DMS 273 treated with DMSO at 0.1 percent for 48 hours (cell line): ENCODE measurements at places on chromosomes 3 and 15.

DNA sequence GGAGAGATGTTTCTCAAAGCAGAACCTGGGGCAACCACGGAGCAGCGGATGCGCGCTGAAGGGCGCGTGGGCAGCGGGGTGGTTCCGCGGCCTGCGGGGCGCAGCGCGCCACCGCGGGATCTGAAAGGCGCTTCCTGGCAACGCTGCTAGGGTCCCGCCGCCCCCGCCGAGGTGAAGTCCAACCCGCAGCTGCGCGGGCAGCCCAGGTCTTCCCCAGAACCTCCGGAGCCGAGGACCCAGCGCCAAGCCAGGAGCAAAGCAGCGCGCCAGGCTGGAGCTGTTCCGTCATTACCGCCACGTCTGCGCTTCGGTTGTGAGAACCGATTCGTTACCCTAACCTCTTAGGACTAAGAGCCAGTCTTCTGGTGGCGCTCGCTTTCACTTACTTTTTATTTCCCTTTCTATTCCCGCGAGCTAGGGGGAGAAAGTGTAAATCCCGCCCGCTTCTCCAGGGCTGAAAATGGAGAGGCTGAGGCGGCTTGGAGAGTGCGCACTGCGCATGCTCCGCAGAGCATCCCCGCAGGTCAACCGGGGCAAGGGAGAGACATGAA lies 3.2 kb upstream of the GABRG3 start:
- DNase-seq, result peak; percentile 18

DNA sequence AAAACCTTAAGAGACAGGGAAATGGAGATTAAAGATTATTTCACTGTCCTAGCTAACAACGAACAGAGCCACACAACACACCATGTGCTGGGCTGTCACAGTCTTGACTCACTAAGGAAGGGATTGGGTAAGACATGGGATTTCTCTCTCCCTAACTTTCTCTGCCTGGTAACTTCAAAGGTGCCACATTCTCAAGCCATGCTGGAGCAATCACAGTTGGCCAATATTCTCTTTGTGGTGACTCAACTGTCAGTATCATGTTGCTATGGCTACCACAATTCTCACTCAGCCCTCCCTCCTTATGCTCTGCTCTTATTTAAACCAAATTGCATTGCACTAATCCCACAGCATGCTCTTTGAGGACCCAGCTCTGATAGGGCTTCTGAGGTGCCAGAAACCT lies 74.0 kb downstream of the OXNAD1 start:
- peak; percentile 44 for DNase-seq

DNA sequence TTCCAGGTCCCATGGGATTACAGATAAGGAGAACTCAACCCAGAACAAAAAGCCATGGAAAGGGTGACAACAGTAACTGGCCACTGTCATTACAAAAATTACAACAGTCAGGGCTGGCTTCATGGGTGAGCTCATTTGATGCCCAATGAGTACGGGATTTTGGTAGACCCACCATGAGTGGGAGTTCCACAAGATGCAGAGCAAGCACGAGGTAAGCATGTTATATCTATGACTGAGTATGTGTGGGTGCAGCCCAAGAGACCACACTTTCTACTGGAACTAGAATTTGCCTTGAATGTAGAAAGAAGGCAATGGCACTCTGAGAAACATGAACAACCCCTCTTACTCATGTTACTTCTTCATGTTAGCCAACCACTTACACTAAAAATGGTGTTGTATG lies 83.3 kb downstream of the IGF2BP2 start:
- DNase-seq, result no peak

GRCh38 chr3:191353022-191353777 lies 22.9 kb upstream of the UTS2B start:
- DNase-seq, result no peak

- DNase-seq, result no peak
Observed at GRCh38 chr15:77599899-77600298, 32.8 kb downstream of the LINGO1 start.

- no peak for DNase-seq
Observed at GRCh38 chr15:90638963-90639362, 78.2 kb upstream of the BLM start.

DNA sequence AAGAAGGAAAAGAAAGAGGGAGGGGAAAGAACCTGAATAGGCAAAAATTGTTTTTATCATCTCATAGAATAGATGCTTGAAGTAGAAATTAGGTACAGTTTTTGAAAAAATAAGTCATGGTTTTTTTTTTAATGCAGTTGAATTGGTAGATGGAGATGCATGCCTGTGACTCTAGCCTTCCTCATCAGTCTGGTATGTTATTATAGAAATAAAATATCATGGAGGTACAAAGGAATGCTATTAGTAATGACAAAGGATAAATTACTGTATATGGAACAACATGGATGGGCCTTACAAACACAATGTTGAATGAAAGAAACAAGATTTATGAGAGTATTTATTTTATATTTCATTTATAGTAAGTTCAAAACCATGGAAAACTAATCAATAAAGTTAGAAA lies 162.4 kb upstream of the GALNT15 start:
- no peak for DNase-seq

DNA sequence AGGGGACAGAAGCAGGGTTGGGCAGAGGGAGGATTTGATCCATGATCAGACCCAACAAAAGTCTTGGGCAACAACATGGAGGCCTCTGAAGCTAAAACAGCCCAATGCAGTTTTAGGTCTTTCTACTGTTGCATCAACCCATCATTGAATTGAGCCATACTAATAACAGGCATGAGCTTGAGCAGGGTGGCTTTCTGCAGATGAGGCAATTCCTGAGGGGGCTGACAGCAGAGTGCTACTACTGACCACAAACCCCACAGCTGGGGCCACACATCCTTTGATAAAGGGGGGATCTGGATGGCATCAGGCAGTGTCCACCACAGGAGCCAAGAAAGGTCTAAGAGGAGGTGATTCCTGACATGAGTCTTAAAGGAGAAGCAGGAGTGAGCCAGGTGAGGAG lies 517.0 kb upstream of the PPP2R3A start:
- DNase-seq, result no peak

GRCh38 chr3:151197981-151198767 lies 4.8 kb downstream of the GPR171 start:
- no peak for DNase-seq

DNA sequence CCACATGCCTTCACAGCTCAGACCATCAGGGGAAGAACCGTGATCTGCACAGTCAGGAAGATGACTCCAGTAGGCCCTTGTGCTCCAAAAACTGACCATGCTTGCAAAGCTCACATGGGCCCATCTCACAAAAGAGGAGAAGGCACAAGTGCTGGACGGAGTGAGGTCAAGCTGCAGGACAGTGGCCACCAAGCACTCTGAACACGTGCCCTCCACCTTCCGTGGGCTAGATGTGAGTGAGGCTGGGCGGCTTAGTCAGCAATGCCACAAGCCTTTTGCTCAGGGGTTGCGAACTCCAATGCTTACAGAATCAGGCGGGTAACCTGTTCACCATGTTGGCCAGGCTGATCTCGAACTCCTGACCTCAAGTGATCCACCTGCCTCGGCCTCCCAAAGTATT lies 70.9 kb downstream of the SCN5A start:
- DNase-seq, result no peak

- no peak for DNase-seq
Observed at GRCh38 chr3:177357352-177358090, 160.2 kb upstream of the TBL1XR1 start.

GRCh38 chr3:179671747-179672242 lies 19.0 kb downstream of the USP13 start:
- DNase-seq, result no peak

GRCh38 chr15:96374499-96374898 lies 44.0 kb downstream of the NR2F2 start:
- no peak for DNase-seq

DNA sequence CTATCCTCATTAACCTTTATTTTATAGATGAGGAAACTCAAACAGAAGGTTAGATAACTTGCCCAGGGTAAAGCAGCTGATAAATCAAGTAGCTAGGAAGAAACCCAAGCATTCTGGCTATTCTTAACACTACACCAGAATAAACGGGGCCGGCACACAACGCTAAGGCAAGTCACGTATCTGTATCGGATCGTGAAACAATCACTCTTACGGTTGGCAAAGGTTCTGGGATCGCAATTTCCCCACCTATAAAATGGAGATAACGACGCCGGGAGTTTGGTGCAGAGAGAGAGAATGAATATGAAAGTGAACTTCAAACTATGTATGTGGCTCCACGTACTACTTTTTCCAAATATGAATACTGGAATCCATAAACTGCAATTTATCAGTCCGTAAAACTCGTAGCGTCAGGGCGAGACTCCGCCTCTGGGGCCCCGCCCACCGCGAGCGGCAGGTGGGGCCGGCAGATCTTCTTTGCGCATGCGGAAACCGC lies 252 bp upstream of the ARMC8 start:
- DNase-seq, result peak; percentile 79

- no peak for DNase-seq
Observed at GRCh38 chr15:49718234-49718633, 97.4 kb downstream of the DTWD1 start.

GRCh38 chr3:62636235-62636826 lies 238.9 kb downstream of the CADPS start:
- no peak for DNase-seq
